ENCODE measurements at places on chromosomes 12 and 14. TPM values are rescaled to one million over a fixed set of nuclear protein-coding genes. Genes with fewer than 3 reads are reported as not detected.
A peak's percentile ranks its signal among the peaks of the same experiment; 100 is the strongest.

DNA sequence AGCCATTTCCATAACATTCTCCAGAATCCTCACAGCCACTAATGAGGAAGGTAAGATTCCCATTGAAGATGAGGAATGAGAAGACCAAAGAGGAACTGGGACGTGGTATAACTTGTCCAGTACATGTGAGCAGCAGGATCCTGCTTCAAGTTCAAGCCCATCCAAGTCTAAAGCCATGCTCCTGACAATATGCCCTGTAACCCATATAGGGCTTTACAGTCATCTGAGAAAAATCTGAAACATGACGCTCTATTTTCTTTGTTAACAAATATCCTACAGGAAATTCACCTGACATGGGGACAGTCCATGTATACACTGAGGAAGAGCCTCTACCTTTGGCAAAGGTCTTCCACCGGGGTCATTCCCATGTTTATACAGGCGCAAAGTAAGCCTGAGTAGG lies 3.1 kb upstream of the ACTR6 start:
- no peak for DNase-seq
- no peak overlapping the region for H3K4me3 ChIP-seq
- H3K36me3 ChIP-seq: no peaks in the 10 kb centered on the region
- no peaks in the 10 kb centered on the region for H3K27me3 ChIP-seq
- H3K27ac ChIP-seq: no peak overlapping the region

DNA sequence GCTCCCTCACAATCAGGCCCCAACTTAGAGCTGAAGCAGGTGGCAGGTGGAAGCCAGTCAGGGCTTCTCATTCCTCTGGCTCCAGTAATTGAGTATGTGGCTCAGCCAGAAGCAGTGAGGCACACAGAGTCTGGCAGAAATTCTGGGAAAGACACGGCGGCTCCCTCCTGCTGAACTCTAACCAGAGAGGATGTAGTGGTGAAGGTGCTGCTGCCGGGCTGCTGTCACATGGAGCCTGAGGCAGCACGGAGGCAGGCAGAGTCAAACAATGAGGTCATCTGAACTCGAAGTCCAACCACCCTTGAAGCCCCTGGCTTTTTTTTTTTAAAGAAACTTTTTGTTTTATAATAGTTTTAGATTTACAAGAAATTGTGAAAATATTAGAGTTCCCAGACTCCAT lies 33.4 kb upstream of the SMOC1 start:
- no peak for DNase-seq
- H3K27me3 ChIP-seq: no peaks in the 10 kb centered on the region
- no peaks in the 10 kb centered on the region for H3K36me3 ChIP-seq
- H3K4me3 ChIP-seq: no peak overlapping the region
- H3K4me1 ChIP-seq: no peaks in the 10 kb centered on the region
- H3K27ac ChIP-seq: no peak overlapping the region

DNA sequence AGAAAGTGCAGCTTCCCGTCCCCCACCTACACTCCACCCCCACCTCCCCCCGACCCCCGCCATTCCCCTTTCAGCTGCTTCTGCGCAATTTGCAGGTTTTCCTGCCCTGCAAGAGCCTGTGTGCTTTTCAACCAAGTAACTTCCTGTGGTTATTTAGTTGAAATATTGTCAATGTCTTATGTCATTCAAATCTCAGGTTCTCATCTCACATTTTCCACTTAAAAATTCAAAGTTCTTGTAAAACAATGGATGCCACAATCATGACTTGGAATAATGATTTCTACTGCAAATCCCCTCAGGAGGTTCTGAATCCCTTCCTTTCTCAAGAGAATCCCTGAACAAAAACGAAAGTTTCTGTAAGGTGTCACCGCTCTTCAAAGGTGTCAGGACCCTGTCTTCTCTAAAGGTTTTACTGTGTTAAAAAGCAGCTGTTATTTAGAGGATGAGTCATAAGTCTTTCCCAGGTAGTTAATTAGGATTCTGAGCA lies 31.6 kb downstream of the WBP11 start:
- no peak overlapping the region for H3K4me3 ChIP-seq
- H3K27me3 ChIP-seq: no peaks in the 10 kb centered on the region
- no peaks in the 10 kb centered on the region for H3K36me3 ChIP-seq
- H3K4me1 ChIP-seq: peaks cover 4% of the 10 kb centered on the region
- no peak overlapping the region for H3K27ac ChIP-seq
- DNase-seq: peak; percentile 31

DNA sequence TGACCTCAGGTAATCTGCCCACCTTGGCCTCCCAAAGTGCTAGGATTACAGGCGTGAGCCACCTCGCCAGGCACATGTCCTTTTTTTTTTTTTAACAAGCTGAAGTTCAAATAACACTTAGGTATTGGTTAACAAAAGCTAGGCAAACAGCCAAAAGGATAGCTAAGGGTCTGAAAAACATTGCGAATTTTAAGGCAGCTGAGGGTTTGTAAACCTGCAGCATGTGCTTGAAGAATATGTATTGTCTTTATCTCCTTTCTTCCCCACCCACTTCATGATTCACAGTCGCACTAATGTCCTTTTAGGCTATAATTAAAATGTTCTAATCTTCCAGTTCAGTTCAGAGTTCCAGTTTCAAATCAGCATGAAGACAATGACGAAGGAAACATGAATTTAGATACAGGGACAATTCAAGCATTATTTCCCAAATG lies 30.1 kb upstream of the CERS5 start:
- no peaks in the 10 kb centered on the region for H3K4me1 ChIP-seq
- peaks cover 14% of the 10 kb centered on the region for H3K36me3 ChIP-seq
- no peak overlapping the region for H3K4me3 ChIP-seq
- no peak overlapping the region for H3K27ac ChIP-seq
- no peaks in the 10 kb centered on the region for H3K27me3 ChIP-seq

DNA sequence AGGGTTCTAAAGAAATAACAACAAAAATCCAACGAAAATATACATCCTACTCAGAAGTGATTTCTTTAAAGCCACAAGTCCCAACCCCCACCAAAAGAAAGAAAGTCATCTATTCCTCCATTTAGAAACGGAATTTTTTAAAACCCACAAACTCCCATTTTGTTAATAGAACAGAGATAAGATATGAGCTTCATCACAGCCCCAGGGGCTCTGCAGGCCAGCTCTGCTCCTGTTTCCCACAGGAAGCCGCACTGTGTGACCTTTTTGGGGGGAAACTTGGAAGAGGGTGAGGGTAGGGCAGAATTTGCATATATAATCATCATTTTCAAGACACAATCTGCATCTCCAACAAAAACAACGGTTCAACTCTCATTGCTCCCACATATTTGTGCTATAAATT lies 2.8 kb downstream of the FBXL14 start:
- no peak overlapping the region for H3K4me3 ChIP-seq
- H3K36me3 ChIP-seq: peaks cover 2% of the 10 kb centered on the region
- H3K27me3 ChIP-seq: no peaks in the 10 kb centered on the region
- no peak for DNase-seq
- H3K27ac ChIP-seq: no peak overlapping the region

GRCh38 chr14:32662211-32662610 lies 276.5 kb upstream of the NPAS3 start:
- no peak overlapping the region for H3K4me3 ChIP-seq
- no peaks in the 10 kb centered on the region for H3K4me1 ChIP-seq
- no peaks in the 10 kb centered on the region for H3K27me3 ChIP-seq
- no peak for DNase-seq
- H3K27ac ChIP-seq: no peak overlapping the region

- peak; percentile 26 for DNase-seq
- H3K4me1 ChIP-seq: peaks cover 8% of the 10 kb centered on the region
- H3K27ac ChIP-seq: no peak overlapping the region
- H3K4me3 ChIP-seq: no peak overlapping the region
- no peaks in the 10 kb centered on the region for H3K36me3 ChIP-seq
Measured at GRCh38 chr14:99475179-99475578, 5.5 kb downstream of the SETD3 start.

DNA sequence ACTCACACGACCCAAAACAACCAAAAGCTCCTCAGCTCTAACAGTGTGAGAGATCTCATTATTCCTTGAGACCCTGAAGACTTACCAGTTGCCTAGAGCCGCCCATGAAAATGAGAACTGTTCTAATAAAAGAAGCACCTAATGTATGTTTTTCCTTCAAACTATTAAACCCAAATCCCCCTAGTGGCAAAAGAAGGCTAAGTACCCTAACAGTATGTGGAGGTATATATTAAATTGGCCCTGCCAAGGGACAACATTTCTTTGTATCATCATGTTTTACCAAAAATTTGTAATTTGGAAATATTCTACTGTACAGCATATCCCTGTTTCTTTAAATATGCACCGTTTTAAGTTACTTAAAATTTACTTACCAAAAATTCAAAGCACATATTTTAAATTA lies 38.0 kb upstream of the PPFIA2 start:
- H3K36me3 ChIP-seq: no peaks in the 10 kb centered on the region
- H3K27me3 ChIP-seq: no peaks in the 10 kb centered on the region
- H3K27ac ChIP-seq: no peak overlapping the region
- H3K4me3 ChIP-seq: no peak overlapping the region

- H3K4me3 ChIP-seq: no peak overlapping the region
- H3K27me3 ChIP-seq: no peaks in the 10 kb centered on the region
- H3K36me3 ChIP-seq: no peaks in the 10 kb centered on the region
- peaks cover 6% of the 10 kb centered on the region for H3K4me1 ChIP-seq
Measured at GRCh38 chr14:68363843-68364767, 428.8 kb downstream of the ZFP36L1 start.

DNA sequence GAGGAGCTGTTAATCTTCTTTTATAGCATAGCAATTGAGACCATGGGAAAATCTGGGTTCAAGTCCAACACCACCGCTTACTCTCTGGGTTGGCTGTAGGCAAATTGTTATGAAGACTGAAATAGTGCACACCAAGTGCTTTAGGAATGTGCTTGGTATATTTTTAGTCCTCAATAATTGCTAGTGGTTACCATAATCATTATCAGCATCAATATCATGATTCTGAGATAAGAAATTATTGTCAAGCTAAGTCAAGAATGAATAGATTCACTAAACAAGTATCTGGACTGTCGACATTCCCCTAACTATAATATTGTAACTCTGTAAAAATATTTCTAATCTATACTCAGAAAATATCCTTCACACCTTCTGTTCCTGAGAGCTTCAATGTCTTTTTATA lies 48.5 kb downstream of the ANO4 start:
- H3K4me3 ChIP-seq: no peak overlapping the region
- no peaks in the 10 kb centered on the region for H3K4me1 ChIP-seq
- no peaks in the 10 kb centered on the region for H3K36me3 ChIP-seq
- no peaks in the 10 kb centered on the region for H3K27me3 ChIP-seq
- H3K27ac ChIP-seq: no peak overlapping the region
- DNase-seq: no peak

- H3K27ac ChIP-seq: no peak overlapping the region
- H3K27me3 ChIP-seq: no peaks in the 10 kb centered on the region
- no peak overlapping the region for H3K4me3 ChIP-seq
Measured at GRCh38 chr14:64812412-64812811, 67.3 kb downstream of the SPTB start.

GRCh38 chr12:77835969-77836368 lies 5.3 kb downstream of the NAV3 start:
- H3K27me3 ChIP-seq: no peaks in the 10 kb centered on the region
- H3K4me3 ChIP-seq: no peak overlapping the region
- H3K4me1 ChIP-seq: peaks cover 20% of the 10 kb centered on the region
- DNase-seq: peak; percentile 81

- H3K36me3 ChIP-seq: no peaks in the 10 kb centered on the region
- H3K27me3 ChIP-seq: no peaks in the 10 kb centered on the region
- DNase-seq: no peak
- peak overlapping the region; percentile 95 for H3K27ac ChIP-seq
Measured at GRCh38 chr14:104734991-104735779, 11.2 kb downstream of the ADSS1 start.

DNA sequence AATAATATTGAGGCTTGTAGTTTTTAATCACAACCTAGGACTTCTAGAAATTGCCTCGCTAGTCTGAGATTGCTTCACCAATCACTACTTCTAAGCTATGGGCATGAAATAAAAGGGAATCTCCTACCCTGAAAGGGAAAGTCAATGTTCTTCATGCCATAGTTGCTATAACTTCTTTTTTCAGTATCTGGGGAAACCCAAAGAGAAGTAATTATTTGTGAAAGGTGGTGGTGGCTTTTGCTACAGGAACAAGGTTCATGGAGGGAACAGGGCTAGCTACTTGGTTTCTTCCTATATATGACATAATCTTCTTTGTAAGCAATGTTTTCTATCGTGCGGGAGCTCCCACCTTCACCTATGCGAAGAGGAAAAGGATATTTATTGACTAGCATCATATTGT lies 61.6 kb upstream of the DNM1L start:
- no peaks in the 10 kb centered on the region for H3K36me3 ChIP-seq
- H3K27ac ChIP-seq: no peak overlapping the region
- H3K4me1 ChIP-seq: no peaks in the 10 kb centered on the region
- no peak overlapping the region for H3K4me3 ChIP-seq

GRCh38 chr14:101927859-101928258 lies 36.5 kb upstream of the DYNC1H1 start:
- no peak overlapping the region for H3K4me3 ChIP-seq
- no peaks in the 10 kb centered on the region for H3K27me3 ChIP-seq
- no peaks in the 10 kb centered on the region for H3K4me1 ChIP-seq
- H3K27ac ChIP-seq: peak overlapping the region; percentile 13
- DNase-seq: peak; percentile 90

GRCh38 chr12:85448548-85449139 lies 168.6 kb downstream of the ALX1 start:
- H3K36me3 ChIP-seq: no peaks in the 10 kb centered on the region
- H3K4me3 ChIP-seq: no peak overlapping the region
- no peaks in the 10 kb centered on the region for H3K4me1 ChIP-seq
- H3K27me3 ChIP-seq: peaks cover 10% of the 10 kb centered on the region
- peak; percentile 53 for DNase-seq

- H3K27me3 ChIP-seq: no peaks in the 10 kb centered on the region
- H3K4me3 ChIP-seq: peak overlapping the region; percentile 57
- peaks cover 34% of the 10 kb centered on the region for H3K4me1 ChIP-seq
- peak; percentile 81 for DNase-seq
Measured at GRCh38 chr12:55743406-55744339, 751 bp downstream of the GDF11 start.

GRCh38 chr12:6688543-6688998 lies 604 bp downstream of the ZNF384 start:
- DNase-seq: no peak
- H3K4me3 ChIP-seq: peak overlapping the region; percentile 64
- peaks cover 4% of the 10 kb centered on the region for H3K36me3 ChIP-seq
- no peaks in the 10 kb centered on the region for H3K27me3 ChIP-seq
- peak overlapping the region; percentile 98 for H3K27ac ChIP-seq

GRCh38 chr12:124756760-124757159 lies 106.9 kb downstream of the SCARB1 start:
- DNase-seq: no peak
- no peaks in the 10 kb centered on the region for H3K36me3 ChIP-seq
- no peak overlapping the region for H3K27ac ChIP-seq
- no peak overlapping the region for H3K4me3 ChIP-seq
- no peaks in the 10 kb centered on the region for H3K27me3 ChIP-seq

The KRT4 gene
- 1.3 TPM for polyA plus RNA-seq

The UBR7 gene
- polyA plus RNA-seq: 11.3 TPM

The VWF gene
- polyA plus RNA-seq: 65.6 TPM

The RDH16 gene
- polyA plus RNA-seq: 0.45 TPM

The TSPAN11 gene
- 1.4 TPM for polyA plus RNA-seq

Measured in lung (tissue), 17 donors.